WTC11 (cell line): ENCODE measurements at places on chromosomes 6 and 20.

DNA sequence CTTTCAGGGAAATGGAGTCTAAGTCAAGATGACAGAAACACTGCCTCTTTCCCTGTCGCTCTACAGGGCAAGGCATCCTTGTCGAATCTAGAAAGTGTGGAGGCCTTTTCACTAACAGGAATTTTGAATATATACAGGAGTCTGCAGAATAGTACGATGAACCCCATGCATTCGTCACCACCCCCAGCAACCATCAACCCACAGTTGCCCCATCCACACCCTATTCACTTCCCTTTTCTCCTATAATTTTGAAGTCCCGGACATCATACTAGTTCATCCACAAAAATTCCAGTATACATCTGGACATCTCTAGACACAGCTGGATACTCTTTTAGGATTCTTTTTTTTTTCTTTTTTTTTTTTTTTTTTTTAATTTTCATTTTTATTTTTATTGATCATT lies 80.7 kb upstream of the RIN2 start:
- no peak for DNase-seq

DNA sequence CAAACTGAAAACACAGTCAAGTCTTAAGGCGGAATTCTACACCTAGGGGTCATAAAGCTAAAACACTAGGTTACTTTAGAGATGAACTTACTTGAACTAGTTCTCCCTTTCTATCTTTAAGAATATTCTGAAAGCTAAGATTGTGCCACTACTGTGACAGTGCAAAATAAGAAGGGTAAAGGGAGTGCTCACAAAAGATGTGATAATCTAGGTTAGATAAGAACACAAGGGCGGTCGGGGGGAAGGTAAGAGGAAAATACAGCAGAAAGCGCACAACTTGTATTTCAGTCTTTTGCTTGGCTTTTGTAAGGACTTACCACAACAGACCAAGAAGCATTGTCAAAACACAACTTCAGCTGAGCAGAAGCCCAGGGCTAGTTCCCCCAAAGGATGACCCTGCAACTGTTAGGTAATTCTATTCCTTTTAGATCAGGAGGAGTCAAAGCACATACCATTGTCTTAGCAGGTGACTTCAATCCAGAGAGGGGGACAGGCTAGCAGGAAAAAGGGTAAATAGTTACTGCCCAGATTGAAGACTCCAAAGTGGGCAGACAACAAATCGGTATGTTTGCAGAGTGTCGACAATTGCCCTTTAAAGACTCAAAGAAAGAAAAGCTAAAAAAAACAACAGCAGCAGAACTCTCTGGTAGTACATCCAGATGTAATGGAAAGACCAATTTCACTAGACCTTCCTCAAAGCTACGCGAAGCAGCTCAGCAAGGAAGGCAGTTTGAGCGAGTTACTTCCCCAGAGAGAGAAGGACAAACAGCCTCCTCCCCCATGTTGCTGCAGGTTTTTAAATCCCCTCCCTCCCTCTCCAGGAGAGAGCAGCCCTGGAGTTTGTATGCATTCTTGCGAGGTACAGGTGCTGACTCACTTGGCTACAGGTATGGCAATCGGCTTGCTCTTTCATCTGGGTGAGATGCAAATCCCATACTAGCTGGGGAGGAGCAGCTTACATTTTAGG lies 59.0 kb downstream of the RIPOR2 start:
- peak; percentile 59 for DNase-seq

DNA sequence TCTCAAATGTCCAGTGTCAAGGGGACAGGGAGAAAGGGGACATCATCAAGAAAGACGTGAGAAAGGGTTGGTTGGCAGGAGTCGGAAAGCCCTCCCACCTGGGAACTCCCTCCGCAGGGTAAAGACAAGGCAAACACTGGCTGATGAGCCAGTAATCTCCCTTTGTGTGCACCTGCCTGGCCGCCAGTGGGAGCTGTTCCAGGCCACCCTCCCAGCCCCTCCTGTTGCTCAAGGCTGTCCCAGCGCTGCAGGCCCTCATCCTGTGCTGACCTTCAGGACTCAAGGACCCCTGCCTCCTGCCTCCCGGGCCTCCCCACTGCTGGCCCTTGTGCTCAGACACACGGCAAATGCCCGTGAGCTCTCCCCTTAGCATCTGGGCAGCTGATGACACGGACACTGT lies 7.4 kb downstream of the FRMD1 start:
- peak; percentile 72 for DNase-seq

GRCh38 chr6:28490205-28490890 lies 25.2 kb downstream of the GPX6 start:
- DNase-seq = no peak

DNA sequence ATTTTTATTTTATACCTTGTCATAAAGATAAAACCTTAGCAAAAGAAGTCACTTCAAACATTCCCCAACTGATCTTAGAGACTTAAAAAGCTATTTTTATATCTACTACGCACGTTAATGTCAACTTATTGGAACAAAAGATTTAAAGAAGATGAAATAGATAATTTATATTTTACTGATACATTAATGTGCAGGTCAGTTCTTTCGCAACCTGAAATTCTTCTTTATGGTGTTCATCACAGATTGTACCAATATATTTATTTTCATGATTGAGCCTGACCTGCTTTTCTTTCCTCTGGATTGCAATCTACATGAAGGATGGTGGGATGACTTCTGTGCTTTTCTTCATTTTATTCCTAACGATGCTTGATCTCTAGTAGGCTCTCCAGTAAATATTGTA lies 596.3 kb downstream of the PHF3 start:
- DNase-seq = no peak
